Left kidney (tissue), 8 donors: ENCODE measurements at places on chromosomes 2 and 18.

GRCh38 chr2:178873912-178874311, 66.7 kb upstream of the TTN start:
- no peak for DNase-seq

GRCh38 chr2:173119944-173120343, 44.3 kb downstream of the MAP3K20 start:
- DNase-seq, result no peak

DNA sequence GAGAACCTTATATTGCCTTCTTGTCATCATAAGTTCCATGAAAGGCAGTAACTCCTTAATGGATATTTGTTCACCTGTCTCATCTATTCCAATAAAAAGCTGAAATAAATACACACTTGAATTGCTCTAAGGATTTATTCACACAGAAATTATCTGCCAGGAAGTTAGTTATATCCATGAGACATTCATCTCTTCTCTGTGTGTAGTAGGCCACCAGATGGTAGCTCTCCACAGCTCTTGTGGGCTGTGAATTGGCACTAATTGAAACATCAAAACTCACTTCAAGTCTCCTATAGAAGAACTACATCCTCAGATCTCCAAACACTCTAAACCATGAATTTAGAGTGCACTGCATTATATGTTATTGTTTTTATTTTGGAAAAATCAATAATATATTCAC, 189.6 kb downstream of the DSC3 start:
- DNase-seq, result no peak

DNA sequence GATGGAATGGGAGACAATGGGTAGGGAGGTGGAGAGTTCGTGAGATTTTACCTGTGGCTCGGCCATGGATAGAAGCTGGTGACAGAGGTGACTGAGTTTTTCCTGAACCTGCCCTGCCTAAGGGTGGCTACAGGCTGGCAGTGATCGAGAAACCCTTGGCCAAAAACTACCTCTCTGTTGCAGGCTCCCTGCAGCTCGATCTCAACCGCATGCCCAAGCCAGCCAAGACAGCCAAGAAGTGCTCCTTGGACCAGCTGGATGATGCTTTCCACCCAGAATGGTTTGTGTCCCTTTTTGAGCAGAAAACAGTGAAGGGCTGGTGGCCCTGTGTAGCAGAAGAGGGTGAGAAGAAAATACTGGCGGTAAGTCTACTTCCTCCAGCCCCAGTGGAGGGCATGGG, 225.5 kb downstream of the DYSF start:
- DNase-seq, result no peak

GRCh38 chr18:23662309-23663263, at the start of gene ANKRD29:
Gene ANKRD29, minus strand, starts transcription at chr18:23662911. Its CDS starts 181 bp downstream, at chr18:23662730.
- DNase-seq, result no peak

- no peak for DNase-seq
These were observed 53.1 kb upstream of the ROCK2 start for GRCh38 chr2:11397513-11397912.

DNA sequence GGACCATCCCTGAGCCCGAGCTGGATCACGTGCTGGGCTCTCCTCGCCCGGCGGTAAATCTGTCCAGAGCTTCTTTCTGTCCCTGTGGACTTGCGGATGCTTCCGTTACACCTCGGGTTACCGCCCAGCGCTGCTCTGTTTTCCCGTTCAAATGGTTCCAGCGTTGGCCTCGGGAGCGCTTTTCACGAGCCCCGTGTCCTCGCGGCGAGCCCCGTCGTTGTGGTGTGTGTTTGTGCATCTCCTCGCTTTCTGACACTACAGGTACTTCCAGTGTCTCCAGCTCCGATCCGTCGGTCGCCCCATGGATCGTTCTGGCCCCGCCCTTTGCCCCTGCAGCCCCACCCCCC, 77.4 kb downstream of the RTP5 start:
- DNase-seq, result no peak

DNA sequence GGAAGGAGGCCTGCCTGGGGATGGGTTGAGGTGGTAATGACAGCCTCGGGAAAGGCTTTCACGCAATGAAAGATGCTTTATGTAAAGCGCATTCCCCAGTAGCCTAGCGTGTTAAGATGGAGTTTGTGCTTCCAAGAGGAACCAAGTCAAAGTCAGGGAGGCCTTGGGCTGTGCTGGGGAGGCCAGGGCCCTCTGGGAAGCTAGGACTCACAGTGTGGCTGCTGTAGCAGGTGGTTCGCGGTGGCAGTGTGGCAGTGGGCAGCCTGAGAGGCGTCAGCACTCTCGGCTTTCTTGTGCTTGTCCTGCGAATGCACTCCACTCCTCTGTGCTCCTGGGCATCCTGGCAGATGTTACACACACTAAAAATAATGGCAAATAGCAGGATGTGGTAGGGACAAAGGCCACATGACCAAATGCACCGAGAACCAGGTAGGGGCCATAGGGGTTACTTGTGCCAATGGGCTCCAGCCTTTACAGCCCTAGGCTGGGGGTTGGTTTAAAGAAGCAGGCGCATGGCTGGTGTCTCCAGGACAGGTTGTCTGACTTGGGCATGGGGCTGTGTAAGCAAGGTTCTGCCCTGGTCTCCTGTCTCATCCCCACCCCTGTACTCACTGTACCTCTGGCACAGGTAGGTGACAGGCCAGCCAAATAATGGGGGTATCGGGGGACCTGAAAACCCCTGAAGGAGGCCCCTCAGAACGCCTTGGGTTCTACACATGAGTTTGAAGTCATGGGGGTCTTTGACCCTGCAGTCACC, 154.4 kb upstream of the TWIST2 start:
- no peak for DNase-seq

DNA sequence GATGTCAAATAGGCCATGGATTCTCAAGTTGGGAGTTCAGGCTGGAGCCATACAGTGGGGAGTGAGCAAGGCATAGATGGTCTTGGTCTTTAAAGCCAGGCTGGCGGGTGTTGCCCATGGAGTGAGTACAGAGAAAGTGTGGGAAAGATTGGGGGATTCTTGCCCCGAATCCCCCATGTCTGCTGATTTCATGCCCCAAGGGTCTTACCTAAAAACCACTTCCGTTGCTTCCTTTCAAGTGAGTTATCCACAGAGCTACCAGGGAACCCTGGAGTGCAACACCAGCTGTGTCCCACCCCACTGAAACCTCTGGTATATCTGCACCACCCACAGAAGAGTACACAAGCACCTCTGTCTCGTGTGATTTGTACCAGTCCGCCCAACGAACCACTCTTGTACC, 31.4 kb downstream of the FHOD3 start:
- no peak for DNase-seq

GRCh38 chr18:79440316-79441110, 44.8 kb downstream of the NFATC1 start:
- DNase-seq, result no peak

GRCh38 chr2:237309416-237309815, 104.5 kb downstream of the COL6A3 start:
- no peak for DNase-seq

GRCh38 chr2:9394816-9395215, 28.5 kb downstream of the ITGB1BP1 start:
- DNase-seq, result no peak

DNA sequence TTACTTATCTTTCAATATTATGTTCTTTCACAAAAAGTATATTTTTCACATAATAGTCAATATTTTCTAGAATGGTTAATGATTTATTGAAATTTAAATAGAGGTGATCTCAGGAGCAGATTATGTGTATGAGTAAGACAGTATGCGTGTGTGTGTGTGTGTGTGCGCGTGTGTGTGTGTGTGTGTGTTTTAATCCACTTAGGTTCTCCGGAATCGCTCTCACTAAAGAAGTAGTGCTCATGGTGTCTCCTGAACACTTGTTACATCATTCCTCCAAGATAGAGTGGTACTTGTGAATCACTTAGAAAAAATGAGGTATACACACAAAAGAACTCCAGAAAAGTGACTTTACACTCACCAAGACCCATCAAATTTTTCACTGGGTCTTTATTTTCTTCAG, 91.0 kb upstream of the KCNH7 start:
- DNase-seq, result no peak

- DNase-seq, result no peak
These were observed 19.5 kb upstream of the SLC9A4 start for GRCh38 chr2:102453501-102453900.

DNA sequence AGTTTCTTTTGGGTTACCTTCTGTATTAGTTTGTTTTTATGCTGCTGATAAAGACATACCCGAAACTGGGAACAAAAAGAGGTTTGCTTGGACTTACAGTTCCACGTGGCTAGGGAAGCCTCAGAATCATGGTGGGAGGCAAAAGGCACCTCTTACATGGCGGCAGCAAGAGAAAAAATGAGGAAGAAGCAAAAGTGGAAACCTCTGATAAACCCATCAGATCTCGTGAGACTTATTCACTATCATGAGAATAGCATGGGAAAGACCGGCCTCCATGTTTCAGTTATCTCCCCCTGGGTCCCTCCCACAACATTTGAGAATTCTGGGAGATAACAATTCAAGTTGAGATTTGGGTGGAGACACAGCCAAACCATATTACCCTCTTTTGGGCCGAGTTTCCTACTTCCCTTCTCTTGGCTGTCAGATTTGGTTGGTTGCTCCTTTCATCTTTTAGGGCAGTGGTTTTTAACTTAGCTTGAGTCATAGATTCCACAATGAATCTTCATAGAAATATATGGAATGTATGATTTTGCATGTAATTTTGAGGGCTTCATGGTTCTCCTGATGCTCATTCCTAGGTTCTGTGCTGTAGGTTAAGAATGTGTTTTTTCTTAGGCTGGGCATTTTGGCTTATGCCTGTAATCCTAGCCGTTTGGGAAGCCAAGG, 44.2 kb downstream of the CEP192 start:
- DNase-seq, result no peak

- no peak for DNase-seq
These were observed 41.5 kb downstream of the CCBE1 start for GRCh38 chr18:59655676-59656075.

DNA sequence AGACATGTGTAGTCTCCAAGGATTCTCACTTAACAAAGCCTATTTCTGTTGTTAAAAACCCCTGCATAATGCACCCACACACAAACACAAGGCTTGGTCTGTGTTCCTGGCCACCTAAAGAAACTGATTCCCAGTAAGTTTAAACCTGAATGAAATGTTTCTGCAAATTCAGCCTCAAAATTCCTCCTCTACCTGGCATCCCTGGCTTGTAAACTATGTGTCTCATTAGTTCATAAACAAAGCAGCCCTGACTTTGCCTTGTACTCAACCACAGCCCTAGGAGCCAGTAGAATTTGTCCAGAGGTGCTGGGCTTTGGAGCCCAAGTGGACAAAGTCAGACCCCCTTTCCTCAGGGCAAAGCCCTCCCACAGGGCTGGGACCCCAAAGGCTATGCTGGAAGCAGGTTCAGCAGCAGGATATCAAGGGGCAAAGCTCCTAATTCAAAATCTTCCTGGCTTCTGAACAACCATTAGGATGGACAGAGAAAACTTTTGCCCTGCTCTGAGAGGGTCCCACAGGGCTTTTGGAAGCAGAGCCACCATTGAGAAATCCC, 2.6 kb upstream of the HOXD13 start:
- DNase-seq, result no peak

DNA sequence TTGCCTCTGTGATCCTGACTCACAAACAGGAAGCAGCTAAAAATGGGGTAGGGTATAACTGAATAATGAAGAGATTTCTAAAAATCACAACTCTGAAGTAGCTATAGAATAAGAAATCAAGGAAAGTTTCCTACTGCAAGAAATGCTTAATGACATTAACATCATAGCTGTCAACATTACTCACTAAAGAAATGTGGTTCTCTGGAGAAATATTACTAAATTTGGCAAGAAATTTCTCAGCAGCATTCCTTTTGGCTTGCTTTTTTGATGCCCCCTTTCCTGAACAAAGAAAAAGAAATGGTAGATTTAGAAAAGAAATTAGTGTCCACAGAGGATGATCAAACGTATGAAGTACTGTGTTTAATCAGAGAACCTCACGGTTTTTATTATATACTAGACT, 9.5 kb downstream of the PRKRA start:
- no peak for DNase-seq

DNA sequence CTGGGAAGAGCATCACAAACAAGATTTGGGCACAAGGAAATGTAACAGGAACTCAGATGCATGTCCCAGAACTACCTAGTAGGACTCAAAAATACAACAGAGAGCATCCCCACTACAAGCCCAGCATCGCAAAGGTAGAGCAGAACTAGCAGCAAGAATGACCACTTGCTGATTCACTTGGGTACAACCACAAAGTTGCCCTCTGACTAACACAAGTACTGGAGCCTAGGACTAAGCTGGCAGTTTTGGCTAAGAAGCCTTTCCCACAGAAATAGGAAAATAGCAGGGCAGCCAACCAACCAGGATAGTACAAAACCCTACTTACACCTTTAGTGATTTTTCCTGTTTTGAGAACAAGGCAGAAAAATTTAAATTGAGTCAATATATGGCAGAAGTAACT, 193.8 kb downstream of the PAX3 start:
- DNase-seq, result no peak

DNA sequence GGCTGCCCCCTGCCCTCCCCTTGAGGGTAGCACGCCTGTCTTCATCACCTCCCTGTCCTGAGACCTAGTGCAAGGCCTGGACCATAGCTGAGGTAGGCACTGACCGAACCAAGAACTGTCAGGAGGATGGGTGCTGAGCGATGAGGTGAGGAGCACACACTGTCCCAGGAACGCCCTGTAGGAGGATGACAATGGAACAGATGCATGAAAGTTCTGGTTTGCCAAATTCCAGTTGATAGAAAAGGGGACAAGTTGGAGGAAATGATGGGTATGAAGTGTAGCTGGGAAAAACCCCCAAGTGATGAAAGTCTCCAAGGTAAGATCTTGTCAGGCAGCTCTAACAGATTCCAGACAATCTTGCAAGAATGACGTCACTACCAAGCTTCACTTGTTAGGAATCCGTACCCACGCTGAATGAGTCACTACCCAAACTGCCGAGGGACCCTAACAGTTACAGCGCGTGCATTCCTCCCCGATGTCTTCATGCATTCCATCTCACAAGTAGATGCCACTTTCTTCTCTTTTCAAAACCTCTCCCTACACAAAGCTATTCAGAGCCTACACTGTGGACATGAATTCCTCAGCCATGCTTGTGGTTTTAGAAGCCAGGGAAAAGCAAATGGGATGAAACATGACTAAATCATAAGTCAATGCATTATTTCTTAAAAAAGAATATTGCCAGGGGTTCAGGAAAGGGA, 27.6 kb downstream of the MRPL33 start:
- no peak for DNase-seq

GRCh38 chr2:73279852-73280251, 4.4 kb downstream of the FBXO41 start:
- no peak for DNase-seq

GRCh38 chr2:174210862-174211261, 37.5 kb downstream of the OLA1 start:
- no peak for DNase-seq

GRCh38 chr2:214377286-214377624, 33.6 kb upstream of the VWC2L start:
- DNase-seq, result no peak

DNA sequence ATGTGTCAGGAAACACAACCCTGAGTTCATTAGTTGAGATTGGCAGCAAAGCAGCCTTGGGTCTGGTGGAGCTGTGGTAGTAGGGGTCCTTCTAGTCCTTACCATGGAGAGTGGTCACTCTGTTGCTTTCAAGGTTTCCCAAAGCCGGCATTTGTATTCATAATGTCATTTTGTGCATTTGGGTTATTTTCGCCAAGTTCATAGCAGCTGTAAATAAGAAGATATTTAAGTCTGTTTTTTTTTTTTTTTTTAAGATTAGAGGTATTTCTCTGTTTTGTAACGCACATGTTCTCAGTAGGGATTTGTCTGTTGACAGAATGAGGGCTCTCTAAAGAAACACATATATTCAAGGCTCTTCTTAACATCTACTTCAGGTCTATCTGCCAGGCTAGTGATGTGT, 114.1 kb downstream of the PRPF40A start:
- DNase-seq, result no peak

GRCh38 chr2:173574324-173575112, 219.8 kb downstream of the CDCA7 start:
- DNase-seq, result no peak
